ENCODE measurements at places on chromosomes 2 and 18. TPM values are rescaled to one million over a fixed set of nuclear protein-coding genes. Genes with fewer than 3 reads are reported as not detected.

- H3K36me3 ChIP-seq: no peaks in the 10 kb centered on the region
- peak overlapping the region; percentile 44 for H3K4me3 ChIP-seq
- H3K4me1 ChIP-seq: peaks cover 66% of the 10 kb centered on the region
- peak overlapping the region; percentile 91 for H3K27ac ChIP-seq
Observed at GRCh38 chr18:77124452-77124922, 8.1 kb downstream of the MBP start.

DNA sequence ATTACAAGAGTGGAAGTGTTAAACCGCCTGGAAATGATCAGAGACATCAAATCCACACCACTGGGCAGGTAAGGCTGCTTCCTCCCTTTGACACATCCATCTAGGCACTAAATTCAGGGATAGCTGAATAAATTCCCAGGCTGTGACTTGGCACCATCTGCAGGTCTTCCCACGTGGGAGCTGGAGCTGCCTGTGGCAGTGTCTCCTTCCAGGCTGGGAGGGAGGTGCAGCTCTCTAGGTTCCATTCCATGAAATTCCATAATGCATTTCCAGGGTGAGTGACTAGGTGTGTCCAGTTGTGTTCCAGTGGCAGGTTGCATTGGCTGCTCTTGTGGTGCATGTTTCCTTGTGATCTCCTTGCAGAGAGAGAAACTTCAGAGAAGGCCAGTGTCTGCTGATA lies 188.9 kb upstream of the CXCR4 start:
- no peak overlapping the region for H3K4me3 ChIP-seq
- no peak overlapping the region for H3K27ac ChIP-seq
- no peaks in the 10 kb centered on the region for H3K27me3 ChIP-seq
- no peaks in the 10 kb centered on the region for H3K4me1 ChIP-seq
- H3K36me3 ChIP-seq: no peaks in the 10 kb centered on the region
- DNase-seq: no peak

DNA sequence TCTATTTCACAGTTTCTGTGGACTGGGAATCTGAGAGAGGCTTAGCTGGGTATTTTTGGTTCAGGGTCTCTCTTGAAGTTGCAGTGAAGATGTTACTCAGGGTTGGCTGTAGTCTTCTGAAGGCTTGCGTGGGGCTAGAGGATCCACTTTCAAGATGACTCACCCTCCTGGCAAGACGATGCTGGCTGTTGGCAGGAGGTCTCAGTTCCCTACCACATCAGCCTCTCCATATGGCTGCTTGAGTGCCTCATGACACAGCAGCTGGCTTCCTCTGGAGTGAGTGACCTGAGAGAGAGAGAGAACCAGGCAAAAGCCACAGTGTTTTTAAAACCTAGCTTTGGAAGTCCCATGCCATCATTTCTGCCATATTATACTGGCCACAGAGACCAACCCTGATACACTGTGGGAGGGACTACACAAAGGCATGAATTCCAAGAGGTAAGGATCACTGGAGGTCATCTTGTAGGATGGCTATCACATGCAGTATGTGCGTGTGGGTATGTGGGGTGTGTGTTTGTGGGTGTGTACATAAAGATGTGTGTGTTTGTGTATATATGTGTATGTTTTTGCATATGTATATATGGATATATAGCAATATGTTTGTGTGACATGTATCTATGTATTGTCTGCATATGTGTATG lies 25.1 kb downstream of the DNPEP start:
- H3K27ac ChIP-seq: no peak overlapping the region
- H3K4me1 ChIP-seq: no peaks in the 10 kb centered on the region
- no peaks in the 10 kb centered on the region for H3K27me3 ChIP-seq
- DNase-seq: no peak
- no peak overlapping the region for H3K4me3 ChIP-seq

DNA sequence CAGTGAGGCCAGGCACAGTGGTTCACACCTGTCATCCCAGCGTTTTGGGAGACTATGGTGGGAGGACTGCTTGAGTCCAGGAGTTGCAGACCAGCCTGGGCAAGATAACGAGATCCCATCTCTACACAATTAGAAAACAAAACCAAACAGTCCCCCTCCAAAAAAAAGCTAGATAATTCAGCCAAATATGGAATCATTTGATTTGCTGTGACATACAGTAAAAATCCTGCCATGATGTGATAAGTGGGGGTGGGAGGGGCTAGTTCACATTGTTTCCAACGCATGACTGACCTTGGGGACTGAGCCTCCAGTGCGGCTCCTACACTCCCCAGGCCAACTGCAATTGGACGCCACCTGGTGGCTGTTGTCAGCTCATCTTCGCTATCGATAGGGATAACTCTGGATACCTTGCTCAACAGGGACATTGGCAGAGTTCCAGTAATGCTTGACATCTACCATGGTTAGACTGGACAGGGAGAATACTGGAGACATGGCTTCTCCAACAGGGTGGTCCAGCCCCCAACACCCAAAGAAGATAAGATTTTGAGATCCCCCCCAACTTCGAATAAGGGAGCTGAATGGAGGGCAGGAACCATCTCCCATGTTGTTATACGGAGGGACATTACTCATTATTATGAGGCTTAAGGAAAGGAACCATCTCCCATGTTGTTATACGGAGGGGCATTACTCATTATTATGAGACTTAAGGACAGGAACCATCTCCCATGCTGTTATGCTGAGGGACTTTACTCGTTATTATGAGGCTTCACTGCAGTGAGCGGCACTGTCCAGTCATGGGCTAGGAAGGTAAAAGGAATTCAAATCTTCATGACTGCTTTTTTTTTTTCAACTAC lies 135.9 kb downstream of the TGIF1 start:
- no peaks in the 10 kb centered on the region for H3K27me3 ChIP-seq
- H3K27ac ChIP-seq: peak overlapping the region; percentile 96
- peak; percentile 97 for DNase-seq

Gene CRYBA2
- not detected for total RNA-seq

GRCh38 chr2:229775614-229776313 lies 61.4 kb upstream of the DNER start:
- H3K36me3 ChIP-seq: peaks cover 67% of the 10 kb centered on the region
- no peak overlapping the region for H3K27ac ChIP-seq
- H3K4me3 ChIP-seq: no peak overlapping the region
- no peaks in the 10 kb centered on the region for H3K27me3 ChIP-seq

DNA sequence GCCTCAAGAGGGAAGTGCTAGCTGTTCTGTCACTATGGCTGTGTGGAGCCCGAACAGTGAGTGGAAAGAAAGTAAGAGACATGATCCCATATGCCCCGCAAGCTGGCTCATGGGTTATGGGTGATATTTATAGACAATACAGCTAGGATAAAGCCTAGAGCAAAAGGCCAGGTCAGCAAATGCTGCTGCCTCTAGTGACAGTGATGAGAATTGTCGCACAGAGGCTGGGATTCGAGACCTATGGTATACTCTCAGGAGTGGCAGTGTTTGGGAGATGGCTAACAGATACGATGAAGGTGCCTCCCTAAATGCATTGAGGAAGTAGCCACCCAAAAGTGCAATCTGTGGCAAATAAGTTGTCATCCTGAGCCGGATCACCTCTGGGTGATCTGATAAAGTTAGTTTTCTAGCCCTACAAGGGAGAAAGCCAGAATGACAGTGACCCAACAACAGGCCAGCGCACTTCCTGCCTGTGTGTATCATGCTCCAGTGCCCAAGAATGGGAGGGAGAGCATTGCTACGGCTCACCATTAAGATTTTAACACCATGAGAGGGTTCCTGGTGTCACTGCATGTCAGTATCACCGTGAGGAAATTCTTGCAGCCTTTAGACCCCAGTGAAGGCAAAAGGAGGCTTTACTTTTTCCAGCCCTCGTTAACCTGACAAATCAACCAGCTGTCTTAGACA lies 92.2 kb upstream of the TGFA start:
- DNase-seq: peak; percentile 53
- H3K27ac ChIP-seq: no peak overlapping the region
- no peak overlapping the region for H3K4me3 ChIP-seq
- H3K4me1 ChIP-seq: no peaks in the 10 kb centered on the region

DNA sequence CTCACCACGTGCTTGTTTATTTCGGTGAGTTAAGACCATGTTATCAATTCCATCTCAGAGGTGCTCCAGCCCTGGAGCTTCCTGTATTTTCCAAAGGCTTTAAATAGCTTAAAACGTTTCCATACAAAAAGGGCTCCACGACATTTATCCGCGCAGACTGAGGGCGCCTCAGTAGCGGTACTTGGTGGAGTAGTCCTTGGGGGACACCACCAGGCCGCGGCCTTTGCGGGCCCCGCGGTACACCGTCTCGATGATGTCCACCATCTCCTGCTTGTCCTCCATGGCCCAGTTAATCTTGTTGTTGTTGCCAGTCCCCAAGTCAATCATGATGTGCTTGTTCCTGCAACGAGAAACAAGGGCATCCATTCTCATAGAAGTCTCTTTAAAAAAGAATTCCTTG lies 9.1 kb downstream of the HSBP1L1 start:
- no peaks in the 10 kb centered on the region for H3K4me1 ChIP-seq
- DNase-seq: no peak
- no peaks in the 10 kb centered on the region for H3K27me3 ChIP-seq

Gene SLC14A1
- total RNA-seq: not detected

- H3K4me3 ChIP-seq: no peak overlapping the region
- H3K4me1 ChIP-seq: no peaks in the 10 kb centered on the region
- H3K36me3 ChIP-seq: no peaks in the 10 kb centered on the region
- no peak overlapping the region for H3K27ac ChIP-seq
- no peak for DNase-seq
Observed at GRCh38 chr2:8976442-8977259, 26.8 kb downstream of the MBOAT2 start.

Gene NCKAP5
- not detected for total RNA-seq

Gene LRRC30
- total RNA-seq: not detected

Gene ST8SIA5
- 0.25 TPM for total RNA-seq

DNA sequence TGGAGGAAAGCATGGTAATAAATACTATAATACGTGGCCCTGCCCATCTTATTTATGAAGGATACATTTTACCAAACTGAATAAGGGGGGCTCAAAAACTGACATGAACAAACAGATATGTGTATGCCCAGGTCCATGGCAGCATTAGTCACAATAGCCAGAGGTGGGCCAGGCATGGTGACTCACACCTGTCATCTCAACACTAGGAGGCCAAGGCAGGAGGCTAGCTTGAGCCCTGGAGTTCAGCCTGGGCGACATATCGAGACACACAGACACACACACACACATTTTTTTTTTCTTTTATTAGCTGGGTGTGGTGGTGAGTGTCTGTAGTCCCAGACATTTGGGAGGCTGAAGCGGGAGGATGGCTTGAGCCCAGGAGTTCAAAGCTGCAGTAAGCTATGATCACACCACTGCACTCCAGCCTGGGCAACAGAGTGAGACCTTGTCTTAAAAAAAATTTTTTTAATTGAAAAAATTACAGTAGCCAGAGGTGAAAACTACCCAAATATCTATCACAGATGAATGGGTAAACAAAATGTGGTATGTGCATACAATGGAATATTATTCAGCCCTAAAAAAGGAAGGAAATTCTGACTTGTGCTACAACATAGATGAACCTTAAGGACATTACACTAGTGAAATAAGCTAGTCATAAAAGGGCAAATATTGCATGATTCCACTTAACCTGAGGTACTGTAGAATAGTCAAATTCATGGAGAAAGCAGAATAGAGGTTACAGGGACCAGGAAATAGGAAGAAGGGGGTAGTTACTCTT lies 8.0 kb downstream of the ATP8B1 start:
- no peak overlapping the region for H3K27ac ChIP-seq
- no peak overlapping the region for H3K4me3 ChIP-seq
- DNase-seq: peak; percentile 25

- DNase-seq: no peak
- no peak overlapping the region for H3K27ac ChIP-seq
- H3K4me1 ChIP-seq: no peaks in the 10 kb centered on the region
- no peak overlapping the region for H3K4me3 ChIP-seq
- no peaks in the 10 kb centered on the region for H3K36me3 ChIP-seq
- H3K27me3 ChIP-seq: no peaks in the 10 kb centered on the region
Observed at GRCh38 chr18:10863026-10863425, 286.3 kb downstream of the PIEZO2 start.

GRCh38 chr2:11387100-11387390 lies 42.6 kb upstream of the ROCK2 start:
- no peak overlapping the region for H3K4me3 ChIP-seq
- H3K27ac ChIP-seq: no peak overlapping the region
- H3K4me1 ChIP-seq: no peaks in the 10 kb centered on the region

DNA sequence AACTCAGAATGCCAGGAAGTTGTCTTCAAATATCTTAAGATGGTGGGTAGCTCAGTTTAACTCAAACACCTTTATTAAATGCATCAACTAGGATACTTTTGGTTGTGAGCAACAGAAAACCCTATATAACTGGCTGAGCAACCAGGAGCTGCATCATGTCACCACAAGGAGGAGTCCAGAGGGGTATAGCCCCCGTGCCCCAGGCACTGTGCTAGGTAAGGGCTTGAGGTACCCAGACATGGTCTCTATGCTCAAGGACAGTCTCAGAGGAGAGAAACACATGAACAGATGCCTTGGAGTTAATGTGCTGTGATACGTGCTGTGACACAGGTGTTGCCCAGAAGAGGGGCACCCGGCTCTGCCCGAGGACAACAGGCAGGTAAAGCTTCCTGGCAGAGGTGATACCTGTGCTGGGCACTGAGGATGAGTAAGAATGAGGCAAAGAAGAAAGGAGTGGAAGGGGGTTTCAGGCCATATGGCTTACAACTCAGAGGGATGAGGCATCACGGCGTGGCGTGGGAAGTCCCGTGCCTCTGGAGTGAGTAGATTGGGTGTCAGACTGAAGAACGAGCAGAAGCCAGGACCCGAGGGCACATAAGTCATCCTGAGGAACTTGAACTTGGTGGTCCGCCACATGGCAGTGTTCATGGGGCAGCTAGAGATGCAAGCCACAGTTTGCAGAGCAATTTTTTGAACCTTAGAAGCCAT lies 32.0 kb upstream of the CAB39 start:
- no peak overlapping the region for H3K27ac ChIP-seq
- H3K4me3 ChIP-seq: no peak overlapping the region
- no peaks in the 10 kb centered on the region for H3K4me1 ChIP-seq
- peak; percentile 48 for DNase-seq
- no peaks in the 10 kb centered on the region for H3K36me3 ChIP-seq

- H3K27me3 ChIP-seq: no peaks in the 10 kb centered on the region
- H3K4me1 ChIP-seq: no peaks in the 10 kb centered on the region
- H3K4me3 ChIP-seq: no peak overlapping the region
- no peak for DNase-seq
- H3K36me3 ChIP-seq: no peaks in the 10 kb centered on the region
Observed at GRCh38 chr2:220779931-220780330, 792.2 kb downstream of the EPHA4 start.

GRCh38 chr2:10447300-10447894 lies 730 bp downstream of the ODC1 start:
- H3K27ac ChIP-seq: peak overlapping the region; percentile 72
- no peaks in the 10 kb centered on the region for H3K27me3 ChIP-seq
- peak overlapping the region; percentile 78 for H3K4me3 ChIP-seq
- peaks cover 31% of the 10 kb centered on the region for H3K36me3 ChIP-seq

DNA sequence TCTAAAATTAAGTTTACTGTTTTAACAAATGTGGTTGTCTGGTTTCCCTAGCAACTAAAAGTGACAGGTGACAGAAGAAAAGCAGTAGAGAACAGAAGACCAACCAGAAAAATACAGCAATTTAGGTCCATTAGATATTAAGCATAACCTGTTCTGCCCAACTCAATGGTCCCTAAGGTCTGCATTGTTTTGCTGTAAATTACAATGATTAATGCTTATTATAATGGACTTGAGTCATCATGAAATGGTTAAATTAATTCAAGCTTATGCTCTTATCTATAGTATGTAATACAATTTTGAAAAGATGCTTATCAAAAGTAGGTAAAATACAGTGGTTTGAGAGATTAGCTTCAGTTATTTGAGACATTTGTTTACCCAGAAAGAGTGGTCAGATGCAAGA lies 378.0 kb downstream of the GRB14 start:
- no peak overlapping the region for H3K4me3 ChIP-seq
- H3K27me3 ChIP-seq: no peaks in the 10 kb centered on the region
- no peak overlapping the region for H3K27ac ChIP-seq

Gene TMEM247
- not detected for total RNA-seq

Measured in Karpas-422 (cell line).